ENCODE measurements at places on chromosomes 3 and 15.
A peak's percentile ranks its signal among the peaks of the same experiment; 100 is the strongest.

DNA sequence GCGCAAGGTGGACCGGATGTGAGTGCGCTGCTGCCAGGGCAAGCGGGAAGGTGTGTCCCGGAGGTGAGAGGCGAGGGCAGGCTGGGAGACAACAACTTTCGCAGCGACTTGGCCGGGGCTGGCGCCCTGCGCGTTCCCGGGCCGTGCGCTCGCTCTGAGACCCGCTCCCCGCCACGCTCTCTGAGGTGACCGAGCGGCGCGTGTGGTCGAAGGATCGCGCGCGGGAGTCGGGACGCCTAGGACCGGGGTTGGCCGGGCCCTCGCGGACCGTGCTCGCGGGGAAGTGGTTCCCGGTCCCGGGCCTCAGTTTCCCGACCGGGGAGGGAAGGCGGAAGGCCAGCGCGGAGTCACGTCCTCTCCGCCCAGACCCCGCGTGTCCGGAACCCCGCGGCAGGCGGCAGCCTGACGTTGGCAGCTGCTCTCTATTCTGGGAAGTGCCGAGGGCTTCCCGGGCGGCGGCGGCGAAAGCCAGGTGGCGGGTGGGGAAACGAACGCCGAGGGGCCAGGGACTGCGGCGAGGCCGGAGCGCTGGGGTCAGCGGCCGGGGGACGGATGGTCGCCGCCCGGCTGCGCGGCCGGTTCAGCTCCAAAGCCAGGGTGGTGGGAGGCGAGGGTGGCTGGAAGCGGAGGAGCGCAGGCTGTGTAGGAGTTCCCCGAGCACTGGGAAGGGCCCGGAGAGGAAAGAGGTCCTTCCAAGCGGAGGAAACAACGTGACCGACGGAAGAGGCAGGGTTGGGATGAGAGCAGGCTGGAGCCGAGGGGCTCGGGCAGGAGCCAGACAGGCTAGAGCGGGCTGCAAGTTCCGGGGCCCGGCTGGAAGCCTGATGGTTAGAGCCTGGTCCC, 1.0 kb upstream of the IGF2BP2 start:
- peak; percentile 43 for DNase-seq

DNA sequence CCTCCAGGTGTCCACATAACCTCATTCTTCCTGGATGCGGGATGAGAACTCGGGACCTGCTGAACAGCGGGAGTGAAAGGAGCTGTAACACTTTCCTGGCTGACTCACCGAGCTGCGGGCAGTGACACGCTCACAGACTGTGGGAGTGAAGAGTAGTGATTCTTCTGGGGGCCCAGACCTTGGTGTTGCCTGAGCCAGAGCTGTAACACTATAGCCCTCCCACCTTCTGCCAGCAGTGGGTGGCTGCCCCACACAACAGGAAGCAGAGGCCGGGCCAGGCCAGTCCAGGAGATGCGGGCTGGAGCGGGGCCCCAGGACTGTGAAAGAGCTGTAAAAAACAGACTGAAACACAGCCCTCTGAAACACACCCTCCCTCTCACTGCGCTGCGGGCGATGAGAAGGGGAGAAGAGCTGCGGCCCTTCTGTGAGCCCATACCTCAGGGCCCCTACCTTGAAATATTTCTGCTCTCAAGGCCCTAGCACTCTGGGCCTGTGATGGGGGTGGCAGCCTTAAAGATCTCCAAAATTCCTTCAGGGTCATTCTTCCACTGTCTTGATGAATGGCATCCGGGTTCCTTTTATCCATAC, 464.0 kb upstream of the CCDC54 start:
- peak; percentile 74 for DNase-seq

DNA sequence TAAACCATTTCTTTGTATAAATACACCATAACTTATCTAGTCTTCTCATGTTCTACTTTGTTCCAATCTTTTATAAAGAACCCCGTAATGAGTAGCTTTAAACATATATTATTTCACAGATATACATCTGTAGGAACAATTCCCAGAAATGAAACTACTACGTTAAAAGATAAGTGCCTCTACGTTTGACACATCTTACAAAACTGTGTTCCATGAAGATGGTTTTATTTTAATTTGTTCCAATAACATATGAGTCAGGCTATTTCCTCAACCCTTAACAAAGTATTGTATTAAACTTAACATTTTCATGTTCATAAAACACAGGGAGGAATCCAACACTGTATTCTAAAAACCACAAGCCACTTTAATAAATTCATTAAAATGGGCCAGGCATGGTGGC, 52.9 kb downstream of the TRPM7 start:
- DNase-seq, result no peak

GRCh38 chr15:92149465-92149864, 244.2 kb upstream of the ST8SIA2 start:
- no peak for DNase-seq

GRCh38 chr15:41115161-41115651, 874 bp downstream of the INO80 start:
- DNase-seq, result peak; percentile 64

DNA sequence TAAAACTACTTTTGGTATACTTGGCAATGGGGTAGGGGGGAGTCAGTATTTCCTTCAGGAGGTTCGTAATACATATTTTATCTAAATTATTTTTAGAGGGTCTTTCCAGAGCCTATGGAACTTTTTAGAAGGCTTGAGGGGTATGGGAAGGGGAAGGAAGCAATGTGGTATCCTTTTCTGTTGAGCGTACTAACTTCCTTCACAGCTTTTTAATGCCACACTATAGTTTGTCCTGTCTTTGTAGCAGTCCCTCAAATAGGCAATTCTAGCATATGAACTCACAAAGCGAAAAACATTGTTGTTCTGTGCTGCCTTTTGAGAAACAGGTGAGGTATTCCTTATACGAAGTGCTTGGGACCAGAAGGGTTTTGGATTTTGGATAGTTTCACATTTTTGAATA, 22.3 kb upstream of the P2RY13 start:
- no peak for DNase-seq

GRCh38 chr15:92819278-92820235, 80.6 kb upstream of the CHD2 start:
- no peak for DNase-seq

GRCh38 chr3:13087320-13087990, 14.2 kb upstream of the IQSEC1 start:
- DNase-seq, result no peak

DNA sequence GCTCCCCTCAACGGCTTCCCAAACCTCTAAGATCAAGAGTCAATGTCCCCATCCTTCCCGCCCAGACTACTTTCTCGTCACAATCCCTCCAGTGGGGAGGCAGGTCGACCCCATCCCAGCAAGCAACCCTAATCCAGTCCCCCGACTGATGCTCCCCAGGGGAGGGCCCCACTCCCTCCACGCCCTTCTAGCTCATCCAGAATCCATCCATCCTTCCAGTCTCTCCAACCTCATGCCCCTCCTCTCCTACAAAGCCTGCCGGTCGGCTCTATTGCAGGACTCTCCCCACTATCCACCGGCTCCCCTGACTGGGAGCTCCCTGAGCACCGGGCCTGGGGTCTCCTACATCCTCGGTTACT, 1.3 kb downstream of the ADAMTS7 start:
- no peak for DNase-seq

GRCh38 chr3:142929109-142929508, 34.4 kb downstream of the PAQR9 start:
- peak; percentile 60 for DNase-seq

DNA sequence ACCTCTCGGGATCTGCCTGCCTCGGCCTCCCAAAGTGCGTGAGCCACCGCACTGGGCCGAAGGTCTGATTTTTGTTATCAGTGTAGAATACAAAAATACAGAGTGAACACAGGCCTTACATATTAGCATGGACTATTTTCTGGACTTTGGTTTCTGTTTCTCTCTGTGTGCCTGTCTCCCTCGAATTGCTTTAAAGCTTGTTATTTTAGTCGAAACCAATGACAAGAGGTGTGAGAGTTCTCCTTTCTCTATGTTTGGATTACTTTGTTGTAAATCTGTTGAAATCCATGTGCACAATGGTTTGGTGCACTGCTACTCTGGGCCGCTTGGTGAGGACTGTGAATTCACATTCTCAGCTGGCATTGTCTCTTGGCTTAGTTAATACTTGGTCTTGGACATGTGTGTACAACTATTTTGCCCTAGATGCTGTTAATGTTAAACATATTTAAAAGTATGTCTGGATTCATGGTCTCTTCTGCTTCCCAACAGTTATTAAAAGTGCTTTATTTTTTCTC, 23.9 kb downstream of the MED12L start:
- no peak for DNase-seq

GRCh38 chr15:93245661-93246042, 156.6 kb upstream of the RGMA start:
- DNase-seq, result no peak

DNA sequence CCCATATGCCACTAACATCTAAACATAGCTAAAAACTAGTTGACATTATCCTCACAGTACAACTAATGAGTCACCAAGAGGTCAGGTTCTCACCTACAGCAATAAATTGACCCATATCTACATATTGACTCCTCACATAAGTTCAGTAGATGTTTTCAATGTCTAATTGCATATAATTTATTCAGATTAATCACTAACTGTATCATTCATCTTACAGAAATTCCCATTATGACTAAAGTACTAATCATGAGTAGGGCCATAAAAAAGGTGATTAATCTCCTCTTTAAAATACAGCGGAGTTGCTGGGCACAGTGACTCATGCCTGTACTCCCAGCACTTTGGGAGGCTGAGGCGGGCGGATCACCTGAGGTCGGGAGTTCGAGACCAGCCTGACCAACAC, 82.4 kb upstream of the ST3GAL6 start:
- no peak for DNase-seq

DNA sequence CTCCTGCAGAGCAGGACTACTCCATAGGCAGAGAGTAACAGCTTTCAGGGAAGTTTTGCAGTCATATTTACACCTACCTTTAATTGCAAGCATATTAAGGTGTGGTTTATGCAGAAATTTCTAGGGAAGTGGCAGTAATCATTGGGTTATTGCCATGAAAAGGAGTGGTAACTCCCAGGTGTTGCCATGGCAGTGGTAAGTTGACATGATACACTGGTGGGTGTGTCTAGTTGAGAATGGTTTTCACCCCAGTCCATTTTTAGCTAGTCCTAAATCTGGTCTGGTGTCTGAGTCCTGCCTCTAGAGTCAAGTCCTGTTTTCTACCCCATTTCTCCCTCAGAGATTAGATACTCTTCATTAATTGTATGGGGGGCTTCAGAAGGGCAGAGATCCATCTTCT, 128.4 kb upstream of the GMNC start:
- DNase-seq, result no peak

DNA sequence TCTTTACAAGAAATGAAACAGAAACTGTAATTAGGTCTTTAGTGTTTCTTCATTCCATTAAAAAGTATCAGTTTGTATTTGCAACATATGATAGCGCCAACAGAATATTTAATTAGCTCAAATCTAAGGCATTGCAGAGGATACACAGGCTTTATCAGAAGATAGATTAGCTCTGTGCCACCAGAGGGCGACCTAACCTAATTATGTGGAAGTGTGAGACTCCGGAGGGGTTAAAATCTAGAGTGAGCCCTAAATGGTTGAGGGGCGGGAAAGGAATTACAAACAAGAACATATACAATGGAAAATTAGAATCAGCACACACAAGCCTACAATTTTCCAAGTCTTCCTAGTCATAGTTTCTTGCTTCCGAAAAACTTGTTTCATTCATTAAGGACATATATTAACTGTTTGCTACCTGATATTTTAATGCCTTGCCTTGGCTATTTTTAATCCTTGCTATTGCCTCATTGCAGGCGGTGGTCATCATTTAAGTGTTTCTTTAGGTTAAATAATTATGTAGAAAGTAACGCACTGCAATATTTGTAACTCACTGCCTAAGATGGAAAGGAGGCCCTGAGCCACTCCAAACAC, 18.0 kb upstream of the RYR3 start:
- peak; percentile 53 for DNase-seq

GRCh38 chr3:58073301-58074108, 65.3 kb downstream of the FLNB start:
- DNase-seq, result no peak

GRCh38 chr15:52039925-52040781, 21.1 kb downstream of the MAPK6 start:
- no peak for DNase-seq

DNA sequence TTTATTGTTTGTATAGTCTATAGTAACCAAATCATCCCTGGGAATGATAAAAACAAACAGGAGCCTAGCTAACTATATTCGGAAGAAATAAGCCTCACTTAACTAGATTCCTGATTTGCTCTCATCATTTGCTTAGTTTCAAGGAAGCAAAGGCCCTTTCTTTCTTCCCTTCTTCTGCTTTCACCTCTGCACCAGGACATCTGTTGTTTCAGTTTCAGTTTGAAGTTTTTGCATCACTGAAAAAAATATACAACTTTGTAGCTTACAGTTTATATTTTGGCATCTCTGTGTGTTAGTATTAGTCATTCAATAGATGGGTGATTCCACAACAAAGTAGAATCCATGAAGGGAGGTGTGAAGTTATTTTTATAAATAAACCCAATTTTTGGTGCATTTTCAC, 113.6 kb upstream of the SNTN start:
- no peak for DNase-seq

GRCh38 chr3:152621006-152621868, 213.7 kb upstream of the P2RY1 start:
- DNase-seq, result peak; percentile 21

GRCh38 chr15:31020542-31020941, 29.1 kb upstream of the MTMR10 start:
- DNase-seq, result no peak

GRCh38 chr3:18127174-18127858, 297.8 kb downstream of the SATB1 start:
- DNase-seq, result no peak

- DNase-seq, result no peak
These were observed 105.3 kb downstream of the PLCH1 start for GRCh38 chr3:155639462-155640055.

DNA sequence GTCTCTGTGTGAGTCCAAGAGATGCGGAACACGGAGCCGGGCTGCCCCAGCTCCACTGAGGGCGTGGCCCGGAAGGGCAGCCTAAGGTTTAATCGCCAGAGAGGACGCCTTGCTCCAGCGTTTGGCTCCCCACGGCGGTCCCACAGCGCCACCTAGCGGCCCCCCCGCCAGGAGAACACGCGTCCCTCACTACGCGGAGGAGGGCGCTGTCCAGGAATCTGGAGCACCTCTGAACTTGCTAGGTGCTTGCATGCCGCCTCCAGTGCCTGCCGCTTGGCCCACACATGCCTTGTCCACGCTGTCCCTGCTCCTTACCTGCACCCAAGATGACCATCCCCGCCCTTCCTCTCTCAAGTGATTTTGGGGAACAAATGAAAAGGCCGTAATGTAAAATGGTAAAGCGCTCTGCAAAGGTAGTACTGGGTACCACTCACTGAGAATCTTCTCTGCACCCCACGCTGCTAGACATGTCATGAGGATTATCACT, 14.4 kb upstream of the MRPS22 start:
- peak; percentile 95 for DNase-seq

- no peak for DNase-seq
These were observed 6.7 kb downstream of the PLIN1 start for GRCh38 chr15:89672221-89673164.

DNA sequence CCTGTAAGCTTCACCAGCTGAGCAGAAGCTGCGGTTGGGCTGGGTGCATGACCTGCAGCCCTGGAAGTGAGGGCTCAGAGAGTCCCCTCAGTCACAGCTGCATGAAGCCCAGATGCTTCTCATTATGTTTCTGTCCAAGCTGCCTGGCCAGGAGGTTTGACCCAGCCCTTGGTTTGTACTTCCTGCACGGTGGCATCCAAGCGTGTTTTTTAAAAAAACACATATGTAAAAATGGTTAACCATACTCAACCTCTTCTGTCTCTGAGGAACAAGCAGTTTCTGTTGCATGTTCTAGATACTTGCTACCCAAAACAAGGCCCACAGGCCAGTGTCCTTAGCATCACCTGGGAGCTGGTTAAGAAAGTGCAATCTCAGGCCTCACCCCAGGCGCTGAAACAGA, 76.0 kb upstream of the ATP10A start:
- no peak for DNase-seq

- peak; percentile 38 for DNase-seq
These were observed 4.8 kb downstream of the MESD start for GRCh38 chr15:80984856-80985255.

Measured in HAP-1 (cell line).